Inflammatory macrophage treated with lipopolysaccharide for 4 hours (primary cell): ENCODE measurements at places on chromosomes 11 and 22.
A peak's percentile ranks its signal among the peaks of the same experiment; 100 is the strongest.

DNA sequence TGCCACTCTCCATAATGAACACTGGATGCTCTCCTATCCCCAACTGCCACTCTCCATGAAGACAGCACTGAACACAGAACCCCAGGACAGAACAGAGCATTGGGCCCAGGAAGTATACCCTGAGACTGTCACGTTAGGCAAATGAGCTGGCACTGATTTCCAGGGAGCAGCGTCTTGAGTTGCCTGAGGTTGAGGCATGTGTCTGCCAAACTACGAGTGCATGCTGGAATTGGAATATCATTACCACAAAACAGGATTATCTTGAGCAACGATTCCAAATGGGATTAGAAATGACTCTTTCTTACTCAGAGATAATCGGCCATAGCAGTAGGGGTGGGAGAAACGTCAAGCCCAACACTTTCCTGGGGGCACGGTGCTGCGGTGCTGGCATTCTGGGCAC, 39.9 kb downstream of the CLPB start:
- no peak for DNase-seq

DNA sequence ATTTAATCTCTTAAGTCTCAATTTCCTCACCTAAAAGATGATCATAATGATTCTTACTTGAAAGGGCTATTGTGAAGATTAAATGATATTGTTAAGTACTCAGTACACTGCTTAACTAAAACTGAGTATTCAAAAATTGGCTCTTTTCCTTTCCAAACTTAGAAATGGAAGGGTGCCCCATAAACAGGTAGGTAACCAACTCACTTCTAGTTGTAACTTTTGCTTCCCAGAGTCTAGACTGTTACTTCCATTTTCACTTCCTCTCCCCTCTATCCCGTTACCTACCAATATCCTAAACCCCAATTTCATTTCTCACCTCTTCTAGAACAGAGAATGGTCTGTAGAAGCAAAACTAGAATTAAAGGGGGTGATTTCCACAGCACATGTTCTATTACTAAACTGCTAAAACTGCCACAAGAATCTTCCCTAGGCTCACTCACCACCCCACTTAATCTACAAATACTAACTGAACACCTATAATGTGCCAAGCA, 50.0 kb downstream of the RRAS2 start:
- DNase-seq, result no peak

- DNase-seq, result no peak
These were observed 52.4 kb downstream of the MCM5 start for GRCh38 chr22:35452351-35452781.

DNA sequence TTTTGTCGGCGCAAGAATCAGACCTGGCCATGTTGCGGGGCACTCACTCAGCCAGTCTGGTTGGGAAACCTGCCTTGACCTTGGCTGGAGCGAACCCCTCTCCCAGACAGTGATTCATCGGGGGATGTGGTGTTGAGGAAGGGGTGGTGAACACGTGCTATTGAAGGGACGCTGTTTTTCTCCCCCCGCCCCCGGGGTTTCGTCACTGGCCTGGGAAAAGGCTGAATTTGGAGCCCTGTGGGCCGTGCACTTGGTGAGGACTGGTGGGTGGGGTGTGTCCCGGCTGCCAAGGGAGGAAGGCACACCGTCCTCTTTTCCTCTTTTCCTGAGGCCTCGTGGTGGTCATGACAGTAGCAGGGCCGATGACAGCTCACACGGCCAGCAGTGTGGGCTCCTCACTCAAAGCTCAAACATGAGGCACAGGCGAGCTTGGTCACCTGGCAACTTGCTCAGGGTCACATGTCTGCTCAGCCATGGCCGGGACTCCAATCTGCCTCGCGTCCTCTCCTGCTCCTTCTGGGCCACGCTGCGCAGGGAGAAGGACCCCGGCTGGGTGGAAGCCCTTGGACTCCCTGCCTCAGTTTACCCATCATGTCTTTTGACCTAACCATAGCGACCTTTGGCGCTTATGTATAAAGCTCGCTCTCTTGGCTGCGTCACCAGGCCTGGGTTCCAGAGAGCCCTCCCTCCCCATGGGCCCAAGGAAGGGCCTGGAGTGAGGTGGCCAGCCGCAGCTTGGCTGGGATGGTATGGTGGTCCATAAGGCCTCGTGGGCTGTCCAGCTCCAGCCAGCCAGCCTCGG, 49.4 kb downstream of the SMIM38 start:
- DNase-seq, result peak; percentile 82

DNA sequence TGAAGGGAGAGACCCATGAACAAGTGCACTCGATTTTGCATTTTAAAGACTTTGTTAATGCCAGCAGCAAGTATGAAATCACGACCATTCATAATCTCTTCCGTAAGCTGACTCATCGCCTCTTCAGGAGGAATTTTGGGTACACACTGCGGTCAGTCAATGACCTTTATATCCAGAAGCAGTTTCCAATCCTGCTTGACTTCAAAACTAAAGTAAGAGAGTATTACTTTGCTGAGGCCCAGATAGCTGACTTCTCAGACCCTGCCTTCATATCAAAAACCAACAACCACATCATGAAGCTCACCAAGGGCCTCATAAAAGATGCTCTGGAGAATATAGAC, 5.9 kb downstream of the SERPIND1 start:
- no peak for DNase-seq

- DNase-seq, result no peak
These were observed 202.9 kb downstream of the DBX1 start for GRCh38 chr11:19957294-19957943.

DNA sequence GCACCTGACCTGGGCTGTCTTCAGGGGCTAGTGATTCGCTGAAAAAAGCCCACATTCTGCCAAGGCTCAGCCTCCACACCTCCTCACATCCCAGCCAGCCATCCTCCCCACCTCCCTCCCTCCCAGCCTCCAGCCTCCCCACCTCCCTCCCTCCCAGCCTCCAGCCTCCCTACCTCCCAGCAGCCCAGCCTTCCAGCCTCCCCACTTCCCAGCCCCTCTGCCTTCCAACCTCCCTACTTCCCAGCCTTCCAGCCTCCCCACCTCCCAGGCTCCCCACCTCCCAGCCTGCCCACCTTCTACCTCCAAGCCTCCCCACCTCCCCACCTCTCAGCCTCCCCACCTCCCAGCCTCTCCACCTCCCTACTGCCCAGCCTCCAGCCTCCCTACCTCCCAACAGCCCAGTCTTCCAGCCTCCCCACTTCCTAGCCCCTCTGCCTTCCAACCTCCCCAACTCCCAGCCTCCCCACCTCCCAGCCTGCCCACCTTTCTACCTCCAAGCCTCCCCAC, 33.7 kb upstream of the TH start:
- DNase-seq, result no peak

GRCh38 chr22:26501996-26502395, 10.3 kb downstream of the TFIP11 start:
- no peak for DNase-seq

DNA sequence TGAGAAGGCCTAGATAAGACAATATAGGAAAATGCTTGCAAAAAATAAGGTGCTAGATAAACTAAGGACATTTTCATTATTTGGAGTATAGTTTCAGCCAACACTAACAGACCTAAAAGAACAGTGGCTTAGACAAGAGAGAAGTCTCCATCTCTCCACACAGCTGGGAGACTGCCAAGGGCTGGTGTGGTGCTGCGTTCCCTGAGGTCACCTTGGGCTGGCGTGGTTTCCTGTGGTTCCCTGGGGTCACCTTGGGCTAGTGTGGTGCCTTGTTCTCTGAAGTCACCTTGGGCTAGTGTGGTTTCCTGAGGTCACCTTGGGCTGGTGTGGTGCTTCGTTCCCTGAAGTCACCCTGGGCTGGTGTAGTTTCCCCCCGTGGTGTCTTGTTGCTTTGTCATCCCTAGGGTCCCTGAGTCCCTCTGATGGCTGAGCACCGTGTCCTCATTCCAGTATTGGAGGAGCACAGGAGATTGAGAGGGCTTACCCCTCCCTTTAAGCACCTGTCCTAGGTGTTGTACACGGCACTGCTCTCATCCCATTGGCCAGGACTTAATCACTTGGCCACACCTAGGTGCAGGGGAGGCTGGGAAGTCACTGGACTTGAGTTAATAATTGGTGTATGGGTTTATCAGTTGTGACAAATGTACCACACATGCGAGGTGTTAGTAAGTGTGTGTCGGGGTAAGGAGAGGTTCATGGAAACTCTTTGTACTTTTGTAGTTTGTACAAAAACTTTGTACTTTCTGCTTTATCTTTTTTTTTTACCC, 14.9 kb downstream of the SAMM50 start:
- DNase-seq, result no peak

DNA sequence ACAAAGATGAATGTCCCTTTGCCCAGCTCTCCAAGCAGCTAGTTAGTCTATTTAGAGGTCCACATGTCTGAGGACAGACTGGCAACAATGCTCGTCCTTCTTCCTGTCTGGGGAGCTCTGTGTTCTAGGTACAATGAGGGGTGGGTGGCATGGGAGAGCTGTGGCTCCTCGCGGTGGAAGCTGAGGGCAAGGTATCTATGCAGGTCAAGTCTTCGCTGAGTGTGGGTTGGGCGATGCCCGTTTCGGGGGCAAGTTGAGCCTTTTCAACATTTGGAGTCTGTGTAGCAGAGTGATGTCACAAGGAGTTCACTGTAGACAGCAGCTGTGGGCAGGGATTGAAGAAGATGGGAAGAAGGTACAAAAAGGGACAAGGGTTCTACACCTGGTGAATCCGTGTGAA, 163.2 kb downstream of the FEZ1 start:
- no peak for DNase-seq

DNA sequence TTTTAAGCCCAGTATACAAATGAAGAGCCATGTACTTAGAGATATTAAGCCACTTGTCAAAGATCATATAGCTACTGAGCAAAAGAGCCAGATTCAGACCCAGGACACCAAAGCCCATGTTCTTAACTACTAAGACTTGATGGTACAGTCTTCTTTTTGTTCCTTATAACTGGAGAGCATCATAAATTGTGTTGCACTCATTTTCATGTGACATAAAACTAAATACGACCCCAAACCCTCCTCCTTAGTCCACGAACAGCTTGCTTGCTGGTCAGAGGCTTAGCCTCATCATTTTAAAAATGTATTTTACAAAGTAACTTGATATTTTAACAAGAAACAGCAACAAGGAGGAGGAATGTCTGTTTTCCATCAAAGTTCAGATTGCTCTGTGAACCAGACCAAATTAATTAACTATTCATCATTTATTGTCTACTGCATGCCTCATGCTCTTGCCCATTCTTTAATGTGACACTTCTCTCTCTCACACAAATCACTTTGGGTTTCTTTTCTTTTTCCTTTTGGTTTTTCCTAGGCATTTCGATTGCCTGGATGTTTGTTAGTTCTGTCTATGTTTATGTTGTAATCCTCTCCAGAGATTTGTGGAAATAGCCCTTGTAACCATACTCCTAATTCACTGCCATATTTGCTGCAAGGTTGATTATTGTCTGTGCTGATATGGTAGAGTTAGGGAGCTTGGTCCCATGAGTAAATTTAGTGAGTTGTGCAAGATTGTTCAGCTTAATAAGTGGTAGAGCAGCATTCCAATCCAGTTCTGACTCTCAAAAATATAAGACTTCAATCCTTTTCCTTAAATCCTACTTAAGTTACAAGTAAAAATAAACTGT, 8.4 kb upstream of the ARHGAP20 start:
- no peak for DNase-seq

- no peak for DNase-seq
These were observed 50.7 kb downstream of the ACER3 start for GRCh38 chr11:76911415-76911808.

- no peak for DNase-seq
These were observed 96.1 kb downstream of the SYT9 start for GRCh38 chr11:7347611-7348431.

DNA sequence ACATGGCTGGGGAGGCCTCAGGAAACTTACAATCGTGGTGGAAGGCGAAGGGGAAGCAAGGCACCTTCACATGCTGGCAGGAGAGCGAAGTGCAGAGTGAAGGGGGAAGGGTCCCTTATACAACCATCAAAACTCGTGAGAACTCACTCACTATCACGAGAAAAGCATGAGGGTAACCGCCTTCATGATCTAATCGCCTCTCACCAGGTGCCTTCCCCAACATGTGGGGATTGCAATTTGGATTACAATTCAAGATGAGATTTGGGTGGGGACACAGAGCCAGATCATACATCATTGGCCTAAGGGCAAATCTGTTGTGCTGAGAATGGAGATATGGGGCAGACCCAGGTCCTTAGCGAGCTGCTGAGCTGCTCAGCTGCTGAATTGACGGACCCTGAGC, 13.1 kb downstream of the C1QTNF6 start:
- no peak for DNase-seq

DNA sequence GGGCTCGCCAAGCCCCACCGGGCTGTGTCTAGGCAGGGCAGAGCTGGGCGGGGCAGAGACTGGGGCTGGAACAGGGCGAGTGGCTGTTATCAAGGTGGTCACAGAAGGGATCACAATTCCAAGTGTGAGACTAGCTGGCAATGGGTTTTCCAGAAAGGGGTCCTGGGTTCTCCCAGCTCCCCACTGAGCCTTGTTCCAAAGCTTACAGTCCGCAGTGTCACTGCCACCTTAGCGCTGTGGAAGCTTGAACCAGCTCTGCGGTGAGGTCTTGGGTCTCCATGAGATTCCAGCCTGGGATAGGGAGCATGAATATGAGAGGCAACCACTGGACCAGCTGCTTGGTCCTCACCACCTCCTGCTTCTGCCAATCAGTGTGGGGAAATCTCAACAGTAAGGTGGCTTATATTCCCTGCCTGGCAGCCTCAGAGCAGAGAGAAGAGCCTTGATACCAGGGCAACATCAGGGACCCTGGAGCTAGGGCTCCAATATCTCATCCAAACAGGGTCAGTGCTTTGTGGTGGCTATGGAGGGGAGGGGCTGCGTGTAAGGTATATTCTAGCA, 831 bp downstream of the CD44 start:
- DNase-seq, result peak; percentile 39

DNA sequence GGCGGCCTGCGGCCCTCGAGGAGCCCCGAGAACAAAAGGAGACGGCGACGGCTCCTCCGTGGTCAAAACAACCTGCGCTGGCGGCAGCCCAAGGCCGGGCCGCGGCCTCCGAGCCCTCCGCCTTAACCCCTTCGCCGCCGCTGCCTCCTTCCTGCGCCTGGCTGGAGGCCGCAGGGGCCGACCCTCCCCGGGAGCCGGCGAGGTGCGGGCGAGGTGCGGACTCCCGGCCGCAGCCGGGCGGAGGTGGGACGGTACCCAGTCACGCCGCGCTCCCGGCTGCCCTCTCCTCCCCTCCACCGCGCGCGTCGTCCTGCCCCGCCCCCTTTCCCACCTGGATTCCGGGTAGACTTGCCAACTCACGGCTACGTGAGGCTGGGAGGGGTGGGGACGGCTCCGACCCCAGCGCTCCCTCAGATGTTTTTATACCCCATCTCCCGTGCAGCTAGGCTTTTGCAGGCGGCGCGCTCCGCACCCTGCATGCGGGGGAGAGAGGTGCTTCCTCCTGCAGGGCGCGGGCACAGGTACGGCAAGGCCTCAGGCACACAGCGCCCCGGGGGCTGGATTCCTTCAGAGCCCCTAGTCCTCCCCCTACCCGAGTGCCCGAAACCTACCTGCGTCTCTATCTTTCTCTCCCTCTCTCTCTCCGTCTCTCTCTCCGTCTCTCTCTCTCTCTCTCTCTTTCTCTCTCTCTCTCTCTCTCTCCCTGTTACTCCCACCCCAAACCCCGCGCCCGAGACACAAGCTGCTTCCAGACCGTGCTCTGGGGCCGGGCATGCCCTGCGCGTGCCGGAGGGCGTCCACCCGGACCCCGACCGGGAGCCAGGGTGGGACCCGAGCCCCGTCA, 2.0 kb downstream of the PDGFB start:
- DNase-seq, result no peak

- no peak for DNase-seq
These were observed 267.2 kb downstream of the NTM start for GRCh38 chr11:131637469-131638175.

- peak; percentile 59 for DNase-seq
These were observed 4.5 kb upstream of the STK33 start for GRCh38 chr11:8598506-8598905.
